ENCODE measurements at places on chromosomes 12 and 14. TPM values are rescaled to one million over a fixed set of nuclear protein-coding genes. Genes with fewer than 3 reads are reported as not detected.

- DNase-seq = no peak
Observed at GRCh38 chr12:40099423-40099853, 6.4 kb downstream of the SLC2A13 start.

DNA sequence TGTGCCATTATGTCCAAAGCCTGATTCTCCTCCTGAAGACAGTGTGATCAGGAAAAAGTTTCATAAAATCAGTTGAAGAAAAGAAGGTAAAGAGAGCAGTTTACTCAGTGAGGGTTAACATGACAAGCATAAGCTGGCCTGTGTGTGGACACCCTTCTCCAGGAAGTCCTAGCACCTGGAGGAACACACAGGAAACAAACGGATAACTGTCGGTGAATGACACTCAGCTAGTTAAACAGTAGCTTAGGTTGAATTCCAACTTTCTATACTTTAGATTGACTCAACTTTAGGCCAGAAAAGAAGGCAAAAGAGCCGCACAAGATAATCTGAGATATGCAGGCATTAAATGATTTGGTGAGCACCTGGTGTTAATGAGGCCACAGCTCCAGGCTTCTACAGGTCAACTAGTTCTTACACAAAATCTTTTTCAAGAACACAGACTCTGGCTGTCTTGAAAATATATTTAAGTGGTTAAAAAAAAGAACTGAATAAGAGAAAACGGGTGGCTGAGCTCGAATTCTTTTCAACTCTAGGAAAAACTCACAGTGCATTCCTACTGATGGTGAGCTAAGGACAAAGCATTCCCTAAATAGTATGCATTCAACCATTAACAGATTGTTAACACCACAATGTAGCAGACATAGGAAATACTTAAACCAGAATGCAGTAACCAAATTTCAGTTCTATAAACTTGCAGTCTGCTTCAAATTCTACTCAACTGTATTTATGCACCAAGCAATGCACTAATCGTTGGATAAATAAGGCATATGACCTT is 56.9 kb upstream of the TSPAN8 start:
- no peak for DNase-seq

DNA sequence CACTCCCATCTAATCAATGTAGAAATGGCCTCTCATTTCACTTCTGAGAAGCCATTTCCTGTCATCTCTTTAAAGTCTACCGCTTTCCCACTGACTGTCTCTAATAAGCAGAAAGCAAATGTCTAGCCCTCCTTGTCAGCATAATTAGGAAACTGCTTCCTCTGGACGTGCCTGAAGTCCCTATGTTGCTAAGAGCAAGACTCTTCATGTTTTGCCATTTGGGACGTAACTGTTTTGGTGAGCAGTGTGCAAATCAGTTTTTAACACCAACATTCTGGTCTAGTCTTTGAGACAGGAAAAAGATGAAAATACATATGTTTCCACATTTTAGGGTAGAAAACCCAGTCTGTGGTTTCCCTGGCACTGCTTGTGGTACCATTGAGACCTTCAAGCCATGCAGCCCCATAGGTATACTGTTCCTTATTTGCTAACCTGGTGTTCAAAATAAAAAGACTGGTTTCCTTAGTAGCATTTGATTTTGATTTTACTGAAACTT is 22.2 kb downstream of the IFNG start:
- no peak for DNase-seq

- DNase-seq = no peak
Observed at GRCh38 chr14:53983112-53983511, 26.5 kb upstream of the BMP4 start.

- DNase-seq = no peak
Observed at GRCh38 chr14:61033054-61033453, 52.0 kb downstream of the SLC38A6 start.

- DNase-seq = peak; percentile 28
Observed at GRCh38 chr14:23153851-23154796, 29.3 kb downstream of the SLC7A8 start.

DNA sequence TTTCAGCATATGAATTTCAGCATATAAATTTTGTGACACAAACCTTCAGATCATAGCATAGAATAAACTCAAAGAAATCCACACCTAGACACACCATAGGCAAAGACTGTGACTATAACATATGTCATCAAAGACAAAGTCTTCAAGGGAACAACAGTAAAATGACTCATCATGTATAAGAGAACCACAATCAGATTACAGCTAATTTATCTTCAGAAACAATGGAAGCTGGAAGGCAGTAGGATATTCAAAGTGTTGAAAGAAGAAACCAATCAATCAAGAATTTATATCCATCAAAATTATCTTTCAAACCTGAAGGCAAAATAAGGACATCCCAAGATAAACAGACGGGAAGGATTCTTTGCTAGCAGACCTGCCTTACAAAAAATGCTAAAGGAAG is 29.0 kb downstream of the DLK1 start:
- DNase-seq = no peak

GRCh38 chr12:50087995-50088394 is 2.9 kb downstream of the SMARCD1 start:
- no peak for DNase-seq

GRCh38 chr14:53147208-53147607 is 5.9 kb downstream of the DDHD1 start:
- no peak for DNase-seq

DNA sequence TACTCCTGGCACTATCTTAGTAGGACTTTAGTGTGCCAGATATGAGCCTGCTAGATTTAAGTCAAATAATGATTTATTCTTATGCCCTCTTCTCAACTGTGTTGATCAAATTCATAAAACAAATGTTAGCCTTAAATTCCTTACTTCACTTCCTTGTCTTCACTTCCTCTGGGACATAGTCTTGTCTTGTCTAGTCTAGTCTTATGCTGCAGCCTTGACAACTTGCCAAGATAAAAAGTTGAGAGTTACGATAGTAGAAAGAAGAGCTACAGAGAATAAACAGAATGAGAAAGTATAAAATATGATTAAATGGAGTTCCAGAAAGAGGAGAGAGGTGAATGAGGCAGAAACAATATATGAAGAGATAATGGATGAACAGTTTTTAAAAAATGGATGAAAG is 378.1 kb downstream of the DAD1 start:
- no peak for DNase-seq

- DNase-seq = no peak
Observed at GRCh38 chr12:64900540-64900939, 76.1 kb downstream of the TBC1D30 start.

DNA sequence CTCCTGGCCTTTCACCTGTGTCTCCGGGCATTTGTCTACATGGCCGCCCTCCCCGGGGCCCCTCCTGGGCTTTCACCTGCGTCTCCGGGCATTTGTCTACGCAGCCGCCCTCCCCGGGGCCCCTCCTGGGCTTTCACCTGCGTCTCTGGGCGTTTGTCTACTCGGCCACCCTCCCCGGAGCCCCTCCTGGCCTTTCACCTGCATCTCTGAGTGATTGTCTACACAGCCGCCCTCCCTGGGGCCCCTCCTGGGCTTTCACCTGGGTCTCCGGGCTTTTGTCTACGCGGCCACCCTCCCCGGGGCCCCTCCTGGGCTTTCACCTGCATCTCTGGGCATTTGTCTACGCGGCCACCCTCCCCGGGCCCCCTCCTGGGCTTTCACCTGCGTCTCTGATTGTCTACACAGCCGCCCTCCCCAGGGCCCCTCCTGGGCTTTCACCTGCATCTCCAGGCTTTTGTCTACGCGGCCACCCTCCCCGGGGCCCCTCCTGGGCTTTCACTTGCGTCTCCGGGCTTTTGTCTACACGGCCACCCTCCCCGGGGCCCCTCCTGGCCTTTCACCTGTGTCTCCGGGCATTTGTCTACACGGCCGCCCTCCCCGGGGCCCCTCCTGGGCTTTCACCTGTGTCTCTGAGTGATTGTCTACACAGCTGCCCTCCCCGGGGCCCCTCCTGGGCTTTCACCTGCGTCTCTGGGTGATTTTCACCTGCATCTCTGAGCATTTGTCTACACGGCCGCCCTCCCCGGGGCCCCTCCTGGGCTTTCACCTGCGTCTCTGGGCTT is 68.0 kb upstream of the GALNT9 start:
- DNase-seq = no peak

DNA sequence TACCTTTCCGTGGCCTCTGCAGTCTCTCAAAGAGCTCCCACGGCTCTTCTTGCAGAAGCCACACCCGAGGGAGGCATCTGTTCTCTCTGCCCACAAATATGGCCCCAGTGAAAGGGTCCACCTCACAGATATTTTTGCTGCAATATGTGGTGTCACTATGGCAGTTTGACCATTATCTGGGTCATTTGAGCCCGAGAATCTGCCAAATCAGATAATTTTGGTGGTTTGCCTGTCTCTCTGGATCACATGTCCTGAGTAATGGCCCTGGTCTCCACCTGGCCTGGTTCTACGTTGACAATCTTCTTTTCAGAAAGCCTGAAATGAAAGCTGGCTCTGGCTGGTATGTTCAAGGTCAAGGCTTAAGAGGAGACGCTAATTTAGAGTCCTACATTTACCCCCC is 5.7 kb upstream of the WSCD2 start:
- DNase-seq = no peak

DNA sequence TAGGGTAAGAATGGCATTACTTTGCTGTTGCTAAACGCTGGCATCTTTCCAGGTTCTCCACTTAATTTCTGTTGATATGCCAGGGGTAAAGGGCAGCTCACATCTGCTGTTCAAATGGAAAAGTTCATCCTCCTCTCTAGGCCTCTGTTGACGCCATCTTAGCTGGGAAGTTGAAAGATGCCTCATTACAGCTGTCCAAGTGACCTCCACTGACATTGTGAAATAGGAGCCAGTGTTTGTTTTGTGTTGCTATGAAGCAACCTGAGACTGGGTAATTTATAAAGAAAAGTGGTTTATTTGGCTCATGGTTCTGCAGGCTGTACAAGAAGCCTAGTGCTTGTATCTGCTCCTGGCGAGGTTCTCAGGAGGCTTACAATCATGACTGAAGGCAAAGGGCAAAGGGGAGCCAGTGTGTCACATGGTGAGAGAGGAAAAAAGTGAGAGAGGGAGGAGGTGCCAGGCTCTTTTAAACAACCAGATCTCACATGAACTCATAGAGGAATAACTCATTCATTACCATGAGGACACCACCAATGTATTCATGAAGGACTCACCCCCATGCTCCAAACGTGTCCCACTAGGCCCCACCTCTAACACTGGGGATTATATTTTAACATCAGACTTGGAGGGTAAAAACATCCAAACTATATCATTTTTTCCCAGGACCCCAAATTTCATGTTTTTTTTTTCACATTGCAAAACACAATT is 3.2 kb upstream of the ADAM21 start:
- no peak for DNase-seq

DNA sequence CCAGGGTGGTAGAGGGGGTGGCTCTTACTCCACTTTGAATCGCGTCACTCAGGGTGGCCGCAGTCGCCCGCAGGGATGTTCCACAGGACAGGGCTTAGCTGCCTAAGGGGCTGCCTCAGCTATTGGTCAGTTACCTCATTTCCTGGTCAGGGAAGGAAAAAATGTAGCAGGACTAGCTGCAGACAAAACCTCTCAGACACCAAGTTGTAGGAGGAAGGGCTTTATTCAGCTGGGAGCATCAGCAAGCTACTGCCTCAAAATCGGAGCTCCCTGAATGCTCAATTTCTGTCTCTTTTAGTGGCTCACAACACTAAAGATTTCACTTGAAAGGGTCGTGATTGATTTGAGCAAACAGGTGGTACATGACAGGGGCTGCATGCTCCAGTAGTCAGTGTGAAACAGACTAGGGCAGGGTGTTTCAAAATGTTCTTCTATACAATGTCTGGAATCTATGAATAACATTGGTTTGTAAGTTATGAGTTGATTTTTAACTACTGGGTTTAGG is 6.4 kb upstream of the CLEC6A start:
- DNase-seq = no peak

GRCh38 chr12:120688527-120689071 is 1.6 kb downstream of the MLEC start:
- DNase-seq = no peak

- DNase-seq = no peak
Observed at GRCh38 chr12:130625201-130625600, 90.9 kb downstream of the RIMBP2 start.

DNA sequence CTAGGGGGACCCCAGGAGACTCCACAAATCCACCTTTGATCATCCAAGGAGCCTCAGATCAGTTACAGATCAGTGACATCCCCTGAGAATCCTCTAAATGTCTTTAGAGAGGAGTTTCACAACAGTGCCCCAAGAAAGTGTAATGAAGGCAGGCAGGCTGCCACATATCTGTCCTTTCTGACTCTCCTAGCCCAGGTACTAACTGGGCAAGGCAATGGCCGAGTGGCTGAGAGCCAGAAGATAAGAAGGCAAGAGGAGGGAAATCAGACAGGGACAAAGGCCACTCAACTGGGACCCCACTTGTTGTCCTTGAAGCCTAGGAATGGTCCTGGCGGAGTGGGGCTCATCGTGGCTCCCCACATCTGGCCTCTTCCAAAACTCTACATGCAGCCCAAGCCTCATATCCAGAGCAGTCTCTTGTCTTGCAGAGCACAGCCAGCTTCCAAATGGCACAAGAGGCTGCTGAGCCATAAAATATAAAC is 11.6 kb downstream of the ACTN1 start:
- no peak for DNase-seq

GRCh38 chr12:104910196-104910840 is 47.8 kb downstream of the SLC41A2 start:
- no peak for DNase-seq

- DNase-seq = no peak
Observed at GRCh38 chr14:68957775-68958174, 21.3 kb downstream of the ACTN1 start.

DNA sequence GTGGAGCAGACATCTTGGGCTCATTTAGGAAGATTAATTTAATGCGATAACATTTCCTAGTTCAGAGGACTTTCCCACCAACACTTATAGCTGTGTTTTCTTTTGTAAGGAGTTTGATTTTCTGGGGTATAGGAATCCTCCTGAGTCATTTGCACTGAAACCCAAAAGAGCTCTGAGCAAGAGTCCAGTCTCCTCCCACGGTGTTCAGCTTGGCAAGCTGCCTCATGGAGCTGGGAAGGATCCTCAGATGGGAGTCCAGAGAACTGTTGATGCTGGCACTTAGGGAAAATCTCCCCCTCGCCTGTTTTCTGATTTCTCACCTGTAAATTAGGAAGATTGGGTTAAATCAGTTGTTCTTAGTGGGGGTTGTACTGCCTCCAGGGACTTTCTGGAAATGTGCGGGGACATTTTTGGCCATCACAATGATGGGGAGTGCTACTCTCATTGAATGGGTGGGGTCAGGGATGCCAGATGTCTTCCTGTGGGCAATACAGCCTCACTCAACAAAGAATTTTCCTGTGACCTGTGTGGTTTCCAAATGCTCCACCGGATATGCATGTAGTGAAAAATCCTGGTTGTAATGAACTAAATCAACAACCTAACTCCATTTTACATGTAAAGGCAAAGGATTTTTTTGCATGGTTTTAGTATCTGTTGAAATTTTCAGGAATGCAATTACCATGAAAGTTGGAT is 150.6 kb downstream of the ADCK1 start:
- no peak for DNase-seq

The FOXG1 gene
- not detected for total RNA-seq

The CCDC197 gene
- not detected for total RNA-seq

The TSPAN8 gene
- 3.4 TPM for total RNA-seq

The BDKRB2 gene
- total RNA-seq = 18.8 TPM

The ITGB7 gene
- 7.2 TPM for total RNA-seq

The C12orf56 gene
- total RNA-seq = 4.4 TPM

The PYGL gene
- total RNA-seq = 69.7 TPM

The DYNC1H1 gene
- 376 TPM for total RNA-seq

The OAS2 gene
- total RNA-seq = 11.4 TPM

Measured in esophagus squamous epithelium (tissue), 5 donors.